ENCODE measurements at places on chromosomes 13 and 19.

GRCh38 chr19:46555628-46556280 is 45.4 kb upstream of the CALM3 start:
- no peak for DNase-seq

DNA sequence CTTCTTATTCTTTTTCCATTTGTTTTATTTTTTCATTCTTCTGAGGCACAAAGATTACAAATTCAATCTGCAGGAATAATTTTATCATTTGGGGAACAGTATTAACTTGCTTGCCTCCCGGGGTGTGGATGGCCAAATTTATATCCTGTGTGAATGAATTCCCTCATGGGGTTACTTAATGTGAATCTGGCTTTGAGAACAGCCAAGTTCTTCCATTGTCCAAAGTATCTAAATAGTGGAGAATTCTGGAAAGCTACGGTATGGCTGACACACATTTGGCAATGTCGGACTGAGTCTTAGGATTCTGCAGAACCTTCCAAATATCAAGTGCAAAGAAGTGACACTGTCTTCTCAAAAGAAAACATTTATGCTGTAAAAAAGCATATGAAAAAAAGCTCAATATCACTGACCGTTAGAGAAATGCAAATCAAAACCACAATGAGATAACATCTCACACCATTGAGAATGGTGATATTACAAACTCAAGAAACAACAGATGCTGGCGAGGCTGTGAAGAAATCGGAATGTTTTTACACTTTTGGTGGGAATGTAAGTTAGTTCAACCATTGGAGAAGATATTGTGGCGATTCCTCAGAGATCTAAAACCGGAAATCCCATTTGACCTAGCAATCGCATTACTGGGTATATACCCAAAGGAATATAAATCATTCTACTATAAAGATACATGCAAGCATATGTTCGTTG is 620.2 kb downstream of the EFNB2 start:
- no peak for DNase-seq

GRCh38 chr19:57841122-57841763 is 8.4 kb upstream of the ZNF587 start:
- no peak for DNase-seq

DNA sequence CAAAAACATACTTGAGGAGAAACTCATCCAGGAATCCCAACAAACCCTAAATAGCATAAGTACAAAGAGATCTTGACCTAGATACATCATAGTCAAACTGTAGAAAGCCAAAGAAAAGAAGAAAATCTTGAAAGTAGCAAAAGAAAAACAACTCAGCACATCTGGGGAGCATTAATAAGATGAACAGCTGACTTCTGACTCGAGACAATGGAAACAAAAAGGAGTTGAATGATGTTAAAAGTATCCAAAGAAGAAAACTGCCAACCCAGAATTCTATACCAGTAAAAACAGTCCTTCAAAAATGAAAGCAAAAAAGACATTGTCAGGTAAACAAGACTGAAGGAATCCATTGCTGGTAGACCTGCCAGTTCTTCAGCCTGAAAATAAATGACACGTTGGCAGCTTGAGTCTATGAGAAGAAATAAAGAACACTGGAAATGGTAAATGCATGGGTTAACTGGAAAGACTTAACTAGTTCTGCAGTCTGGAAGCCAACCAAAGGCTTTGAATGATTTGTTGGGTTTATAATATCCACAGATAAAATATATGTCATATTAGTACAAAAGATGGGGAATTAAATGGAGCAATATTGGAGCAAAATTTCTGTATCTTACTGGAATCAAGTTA is 46.8 kb downstream of the TSSK6 start:
- DNase-seq, result no peak

DNA sequence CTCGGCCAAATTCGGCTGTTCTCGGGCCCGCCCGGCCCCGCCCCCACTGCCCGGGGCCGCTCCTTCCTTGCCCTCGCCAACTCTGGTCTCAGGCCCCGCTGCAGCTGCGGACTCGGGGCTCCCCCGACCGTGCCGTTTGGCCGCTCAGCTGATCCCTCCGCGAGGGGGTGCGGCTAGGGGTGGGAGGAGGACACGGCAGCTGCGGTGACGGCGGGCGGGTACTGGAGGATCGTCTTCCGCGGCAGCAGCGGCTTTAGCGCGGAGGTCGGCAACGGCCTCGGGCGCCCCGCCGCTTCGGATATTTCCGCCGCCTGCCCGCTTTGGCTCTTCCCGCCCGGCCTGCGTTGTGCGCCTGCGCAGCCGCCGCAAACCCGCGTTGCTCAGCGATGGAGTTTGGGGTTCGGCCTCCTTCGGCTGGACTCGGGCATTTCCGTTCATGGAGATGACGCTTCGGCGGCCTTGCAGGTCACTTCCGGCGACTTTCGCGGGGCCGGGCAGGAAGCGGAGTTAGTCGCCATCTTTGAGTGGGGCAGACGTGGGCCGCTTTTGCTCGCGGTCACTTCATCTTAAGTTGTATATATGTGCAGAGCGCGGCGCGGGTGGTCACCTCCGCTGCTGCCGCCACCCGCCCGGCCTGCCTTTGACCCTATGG is 338 bp upstream of the UBE2M start:
- DNase-seq, result no peak

DNA sequence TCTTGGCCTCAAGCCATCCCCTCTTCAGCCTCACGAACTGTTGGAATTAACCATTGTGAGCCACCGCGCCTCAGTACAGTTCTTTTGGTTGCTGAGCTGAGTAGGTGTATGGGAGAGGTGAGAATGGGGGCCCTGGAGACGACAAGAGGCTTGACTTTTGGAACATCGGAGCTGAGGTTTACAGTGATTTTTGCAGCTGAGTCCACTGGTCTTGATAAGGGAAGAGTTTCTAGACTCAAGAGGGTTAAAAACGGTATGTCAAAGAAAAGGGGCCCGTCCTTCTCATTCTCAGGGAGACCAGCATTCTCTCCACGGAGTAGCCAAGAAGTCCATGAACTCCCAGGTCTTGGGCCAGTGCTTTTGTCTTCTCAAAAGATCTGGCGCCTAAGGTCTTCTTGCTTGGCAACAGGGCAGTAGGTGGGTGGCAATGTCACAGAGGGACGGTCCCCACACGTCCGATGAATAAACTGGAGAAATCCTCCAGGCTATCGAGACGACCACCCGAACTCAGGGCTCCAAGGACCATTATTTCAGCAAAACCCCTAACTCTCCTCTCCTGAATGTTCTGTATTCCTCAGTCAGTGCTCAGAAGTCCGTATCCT is 6.4 kb upstream of the QTRT1 start:
- DNase-seq, result no peak

DNA sequence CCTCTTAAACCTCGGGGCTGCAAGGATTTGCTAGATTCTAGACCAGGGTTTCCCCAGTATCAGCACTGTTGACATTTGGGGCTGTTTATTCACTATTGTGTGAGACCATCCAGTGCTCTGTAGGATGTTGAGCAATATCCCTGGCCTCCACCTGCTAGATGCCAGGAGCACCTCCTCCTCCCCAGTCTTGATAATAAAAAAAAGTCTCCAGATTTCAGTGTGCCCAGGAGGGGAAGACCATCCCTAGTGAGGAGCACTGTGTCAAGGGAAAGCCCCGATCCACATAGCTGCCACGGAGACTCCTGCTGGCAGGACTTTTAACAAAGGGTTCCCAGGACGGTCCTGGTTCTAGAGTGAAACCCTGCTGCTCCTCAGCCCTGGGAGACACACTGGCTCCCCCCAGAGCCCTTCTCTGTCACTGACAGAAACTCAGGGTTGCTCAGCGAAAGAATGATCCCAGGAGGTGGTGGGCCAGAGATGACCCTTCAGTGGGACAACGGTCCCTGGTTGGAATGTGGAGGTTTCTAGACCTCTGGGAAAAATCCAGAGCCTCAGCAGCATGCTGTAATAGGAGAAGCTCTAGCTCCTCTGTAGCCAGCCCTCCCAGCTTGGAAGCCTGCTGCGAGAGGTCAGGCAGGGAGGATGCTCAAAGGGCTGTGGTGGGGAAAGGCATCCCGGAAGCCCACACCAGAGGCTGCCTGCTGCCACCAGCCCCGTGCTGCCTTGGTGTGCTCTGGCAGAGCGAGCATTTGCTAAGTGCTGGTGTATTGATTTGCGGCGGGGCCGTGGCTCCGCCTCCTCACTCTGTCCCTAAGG is 20.3 kb downstream of the LYL1 start:
- DNase-seq, result no peak

DNA sequence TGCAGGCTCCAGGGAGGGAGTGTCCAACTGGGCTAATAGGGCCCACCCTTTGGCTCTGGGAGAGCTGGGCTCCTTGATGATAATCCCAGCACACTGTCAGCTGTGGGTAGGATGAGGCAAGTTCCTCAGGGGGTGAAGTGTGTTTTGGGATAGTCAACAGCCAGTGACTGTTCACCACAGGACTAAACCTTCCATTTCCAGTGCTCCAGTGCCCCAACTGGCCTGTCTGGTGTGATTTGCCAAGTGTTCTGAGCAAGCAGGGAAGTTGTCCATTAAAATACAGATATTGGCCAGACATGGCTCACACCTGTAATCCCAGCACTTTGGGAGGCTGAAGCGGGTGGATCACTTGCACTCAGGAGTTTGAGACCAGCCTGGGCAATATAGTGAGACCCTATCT is 150.9 kb downstream of the TM9SF2 start:
- DNase-seq, result no peak
